Activated CD4-positive, alpha-beta memory T cell treated with anti-CD3 and anti-CD28 coated beads for 36 hours (primary cell): ENCODE measurements at places on chromosomes 7 and 10.

GRCh38 chr7:2005786-2006185, 227.0 kb downstream of the MAD1L1 start:
- DNase-seq, result no peak

GRCh38 chr7:127900141-127900540, 131.1 kb downstream of the LRRC4 start:
- no peak for DNase-seq

GRCh38 chr7:84183741-84184140, 10.8 kb downstream of the SEMA3A start:
- DNase-seq, result no peak

GRCh38 chr10:11687357-11687771, 54.8 kb upstream of the ECHDC3 start:
- no peak for DNase-seq

DNA sequence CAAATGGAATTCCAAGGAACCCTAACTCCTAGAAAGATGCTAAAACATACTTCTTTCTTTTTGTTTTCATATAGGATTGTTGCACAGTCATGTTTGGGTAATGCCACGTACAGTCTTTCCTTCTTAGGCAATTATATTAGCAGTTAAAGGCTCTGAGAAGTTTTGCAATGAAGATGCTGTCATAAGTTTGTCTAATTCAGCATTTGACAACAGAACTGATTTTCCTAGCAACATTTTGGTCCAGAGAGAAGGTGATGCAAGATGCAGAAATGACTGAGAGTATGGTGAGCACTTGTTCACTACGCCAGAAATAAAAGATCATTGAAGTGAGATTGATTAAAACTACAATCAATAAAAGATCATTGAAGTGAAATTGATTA, 184.0 kb upstream of the PLXNA4 start:
- DNase-seq, result no peak

DNA sequence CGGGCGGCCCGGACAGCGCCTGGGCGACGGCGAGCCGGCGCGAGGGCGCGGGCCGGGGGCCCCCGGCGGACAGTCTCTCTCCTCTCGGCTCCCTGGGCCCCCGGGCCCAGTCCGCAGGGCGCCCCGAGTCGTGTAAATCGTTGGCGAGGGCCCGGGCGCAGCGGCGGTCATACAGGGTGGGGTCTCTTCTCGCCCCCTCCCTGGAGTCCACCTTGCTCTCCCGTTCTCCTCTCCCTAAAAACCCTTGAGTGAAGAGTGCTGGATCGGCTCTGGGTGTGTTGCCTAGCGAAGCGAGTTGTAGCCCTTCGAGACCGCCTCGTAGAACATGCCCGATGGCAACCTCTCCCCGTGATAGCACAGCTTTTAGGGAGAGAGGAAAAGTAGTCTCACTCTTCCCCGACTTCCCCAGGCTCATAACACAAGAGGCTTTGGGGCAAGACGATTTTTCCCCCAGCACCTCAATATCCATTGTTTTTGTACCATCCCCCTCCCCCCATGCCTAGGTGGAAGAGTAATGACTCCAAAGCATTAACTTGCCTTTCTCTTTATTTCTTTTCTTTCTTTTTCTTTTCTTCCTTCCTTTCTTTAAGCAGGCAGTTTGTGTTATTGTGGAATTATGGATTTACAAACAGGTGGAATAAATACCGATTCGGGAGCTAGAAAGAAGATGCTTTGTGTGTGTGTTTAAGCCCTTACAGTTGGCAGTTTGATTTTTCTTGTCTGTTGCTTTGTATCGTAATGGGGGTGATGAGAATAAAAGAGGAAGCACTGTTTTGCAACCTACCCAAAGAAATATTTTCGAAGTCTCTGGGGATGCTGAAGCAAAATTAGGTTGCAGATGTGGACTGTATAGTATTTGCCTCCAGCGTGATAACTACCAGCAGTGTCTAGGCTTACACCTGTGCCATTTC, 822 bp downstream of the SHOC2 start:
- DNase-seq, result peak; percentile 40

GRCh38 chr10:23945845-23946244, 263.1 kb upstream of the KIAA1217 start:
- DNase-seq, result no peak

- DNase-seq, result no peak
Measured at GRCh38 chr10:44986670-44987069, 8.1 kb upstream of the DEPP1 start.
